Activated CD4-positive, alpha-beta T cell treated with anti-CD3 and anti-CD28 coated beads for 48 hours (primary cell): ENCODE measurements at places on chromosomes 11 and 22.

DNA sequence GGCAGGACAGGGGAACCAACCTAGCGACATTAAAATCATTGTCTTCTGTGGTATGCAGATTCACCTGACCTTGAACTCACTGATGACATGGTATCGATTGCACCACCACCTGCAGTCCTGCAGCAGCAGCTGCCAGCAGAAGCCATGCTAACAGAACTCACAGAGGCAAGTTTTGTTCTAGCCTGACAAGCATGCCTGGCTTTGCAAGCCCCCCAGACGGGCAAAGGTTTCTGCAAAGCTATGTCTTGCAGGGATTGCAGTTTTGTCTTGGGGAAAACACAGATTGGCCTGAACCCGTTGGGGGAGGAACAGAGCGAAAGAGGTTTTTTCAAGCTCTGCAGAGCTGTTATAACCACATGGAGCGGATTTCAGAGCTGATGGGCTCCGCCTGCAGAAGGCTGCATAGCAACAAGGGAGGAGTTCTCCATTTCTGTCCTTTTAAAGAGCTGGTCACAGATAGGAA, 221.0 kb downstream of the HIPK3 start:
- no peak for DNase-seq

DNA sequence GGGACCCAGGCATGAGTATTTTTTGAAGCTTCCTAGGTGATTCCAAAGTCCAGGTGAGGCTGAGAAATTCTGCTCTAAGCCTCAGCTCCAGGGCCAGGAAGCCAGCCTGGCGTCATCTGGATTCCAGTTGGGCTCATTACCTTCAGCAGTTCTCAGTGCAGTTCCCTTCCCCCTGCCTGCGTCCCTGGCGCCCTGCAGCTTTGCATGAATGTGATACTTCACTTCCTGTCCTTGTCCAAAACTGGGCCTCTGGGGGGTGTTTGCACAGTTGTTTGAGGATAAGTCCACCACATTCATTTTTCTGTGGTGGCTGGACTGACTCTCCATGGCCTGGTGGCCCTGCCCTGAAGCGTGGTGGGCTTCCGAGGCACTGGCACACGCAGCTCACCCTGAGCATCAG, 98.1 kb downstream of the TENM4 start:
- no peak for DNase-seq

GRCh38 chr11:62456630-62457029, 37.8 kb downstream of the SCGB1A1 start:
- DNase-seq: no peak

DNA sequence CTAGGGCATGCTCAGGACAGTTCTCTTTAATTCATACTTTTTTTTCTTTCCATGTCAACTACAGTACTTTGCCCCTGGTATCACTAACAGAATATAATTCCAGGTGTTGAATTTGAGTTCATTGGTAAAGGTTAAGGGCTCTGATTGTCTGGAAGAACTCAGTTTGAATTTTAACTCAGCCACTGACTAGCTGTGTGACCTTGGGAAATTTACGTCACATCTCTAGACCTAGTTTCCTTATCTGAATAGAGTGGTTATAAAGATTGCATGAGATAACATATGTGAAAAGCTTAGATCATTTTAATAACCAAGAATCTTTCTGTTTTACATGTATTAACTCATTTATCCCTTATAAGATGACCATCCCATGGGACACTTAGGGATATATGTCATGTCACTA, 15.8 kb upstream of the ZC3H12C start:
- DNase-seq: no peak

GRCh38 chr11:68821670-68822069, 20.0 kb downstream of the CPT1A start:
- no peak for DNase-seq

DNA sequence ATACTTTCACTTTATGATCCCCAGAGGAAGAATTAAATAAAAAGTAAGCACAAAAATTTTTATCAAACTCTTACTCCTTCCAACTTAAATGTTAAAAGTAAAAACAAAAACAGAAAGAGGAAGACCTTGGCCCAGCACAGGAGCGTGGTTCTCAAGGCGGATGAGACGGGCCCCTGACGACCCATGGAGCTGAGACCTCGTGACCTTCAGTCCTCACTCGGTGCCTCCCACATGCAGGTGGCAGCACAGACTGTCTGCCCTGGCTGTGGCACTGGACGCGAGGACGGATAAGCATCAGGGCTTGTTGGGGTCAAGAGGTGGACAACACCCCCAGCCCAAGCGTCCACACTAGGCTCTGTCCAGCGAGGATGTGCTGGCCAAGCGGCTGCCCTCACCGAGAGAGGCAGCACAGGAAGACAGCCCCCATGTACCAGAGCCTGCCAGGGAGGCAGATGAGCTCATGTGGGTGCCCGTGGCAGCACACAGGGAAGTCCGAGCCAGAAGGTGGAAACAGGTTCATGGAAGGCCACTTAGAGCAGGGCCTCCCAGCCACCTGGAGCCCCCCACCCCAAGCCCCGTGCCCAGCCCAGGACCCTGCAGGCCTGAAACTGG, 1389.8 kb downstream of the TBC1D22A start:
- DNase-seq: no peak

DNA sequence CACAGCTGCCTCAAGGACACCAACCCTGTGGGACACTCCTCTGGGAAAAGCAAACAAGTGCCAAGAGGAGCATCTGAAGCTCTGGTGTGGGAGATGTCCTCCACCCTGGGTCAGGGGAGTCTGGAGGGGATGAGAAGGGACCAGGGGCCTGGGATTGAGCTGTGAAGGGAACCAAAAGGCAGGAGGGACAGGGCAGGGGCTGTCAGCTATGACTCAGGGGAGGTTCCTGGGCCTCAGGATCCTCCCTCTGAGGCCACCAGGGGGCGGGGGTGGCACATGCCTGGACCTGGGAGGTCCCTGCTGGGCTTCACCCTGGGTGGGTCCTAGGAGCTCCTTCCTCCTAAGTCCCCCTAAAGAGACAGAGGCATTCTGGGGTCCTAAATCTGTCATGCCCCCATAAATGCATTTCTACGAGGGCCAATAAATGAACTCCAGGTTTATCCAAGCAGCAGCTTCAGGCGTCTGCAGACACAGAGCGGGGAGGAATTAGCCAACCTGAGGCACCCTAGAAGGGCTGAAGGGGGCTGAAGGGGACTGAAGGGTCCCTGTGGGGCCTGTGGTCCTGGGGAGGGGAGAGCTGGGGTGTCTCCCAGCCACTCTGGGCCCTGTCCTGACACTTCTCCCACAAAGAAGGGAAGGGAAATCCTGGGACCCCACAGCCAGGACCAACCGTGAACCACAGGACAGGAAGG, 31.9 kb upstream of the IGLL5 start:
- DNase-seq: peak; percentile 50

GRCh38 chr11:95547186-95547585, 242.4 kb downstream of the FAM76B start:
- no peak for DNase-seq

- no peak for DNase-seq
Measured at GRCh38 chr11:27281276-27281675, 81.7 kb downstream of the CCDC34 start.

- no peak for DNase-seq
Measured at GRCh38 chr22:48222742-48223487, 1460.5 kb downstream of the TBC1D22A start.

DNA sequence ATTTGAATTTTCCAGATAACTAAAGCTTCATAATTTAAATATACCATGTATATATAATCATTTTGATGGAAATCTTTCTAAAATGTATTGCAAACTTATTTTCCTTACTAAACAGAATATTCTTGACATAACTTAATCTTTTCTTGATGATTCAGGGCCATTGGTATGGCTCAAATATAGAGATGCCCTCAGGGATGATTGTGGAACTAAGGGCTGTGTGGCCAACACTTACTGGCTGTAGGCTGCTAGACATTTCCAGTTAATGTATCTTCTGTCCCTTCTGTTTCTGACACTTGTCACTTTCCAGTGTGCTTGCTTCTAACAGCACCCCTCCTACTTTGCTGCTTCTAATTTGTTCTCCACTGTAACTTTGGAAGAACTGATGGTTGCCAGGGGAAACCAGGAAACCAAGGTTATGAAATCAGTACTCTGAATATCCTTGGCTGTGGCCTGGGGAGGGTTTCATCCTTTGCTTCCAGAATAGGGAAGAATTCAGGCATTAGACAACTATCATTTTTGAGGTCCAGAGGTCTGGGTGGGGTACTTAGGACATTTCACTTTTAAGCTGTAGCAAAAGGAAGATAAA, 697.2 kb downstream of the ETS1 start:
- no peak for DNase-seq

DNA sequence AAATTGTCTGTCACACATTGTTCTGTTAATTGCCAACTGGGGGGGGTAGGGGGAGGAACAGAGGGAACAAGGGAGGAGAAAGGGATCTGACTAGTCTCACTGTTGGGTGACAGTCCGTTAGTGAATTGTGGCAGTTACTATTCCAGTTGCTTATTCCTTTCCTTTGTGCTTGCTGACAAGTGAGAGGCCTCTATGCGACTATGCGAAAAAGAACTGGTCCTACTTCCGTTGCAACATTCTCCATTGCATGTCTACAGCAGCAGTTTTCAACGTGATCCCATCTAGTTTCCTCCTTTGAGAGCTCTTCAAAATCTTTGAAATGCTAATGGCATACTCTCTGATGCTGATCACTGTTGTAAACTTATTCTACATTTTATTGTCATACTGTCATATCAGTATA, 672.2 kb downstream of the LRRC4C start:
- DNase-seq: no peak

- DNase-seq: no peak
Measured at GRCh38 chr11:86571273-86571948, 101.0 kb downstream of the ME3 start.

DNA sequence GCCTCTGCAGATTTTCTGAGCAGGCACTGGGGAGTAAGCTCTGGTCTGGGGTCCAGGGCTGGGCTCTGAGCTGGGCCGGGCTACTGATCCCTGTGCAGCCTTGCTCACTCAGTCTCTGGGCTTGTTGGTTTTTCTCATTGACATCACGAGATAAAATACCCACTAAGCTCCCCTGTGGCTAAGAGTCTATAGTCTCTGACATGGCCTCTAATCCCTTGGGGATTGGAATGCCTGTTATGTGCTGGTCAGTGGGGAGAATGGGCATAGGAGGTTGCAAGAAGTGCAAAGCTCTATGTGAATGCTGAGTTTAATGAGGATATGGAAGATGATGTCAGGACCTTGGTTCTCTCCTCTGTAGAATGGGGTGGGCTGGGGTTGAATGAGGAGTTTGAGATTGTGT, 23.3 kb downstream of the ELF5 start:
- no peak for DNase-seq

- no peak for DNase-seq
Measured at GRCh38 chr11:36292311-36292722, 3.1 kb upstream of the COMMD9 start.

- DNase-seq: no peak
Measured at GRCh38 chr22:35373781-35374180, 7.1 kb upstream of the HMOX1 start.

DNA sequence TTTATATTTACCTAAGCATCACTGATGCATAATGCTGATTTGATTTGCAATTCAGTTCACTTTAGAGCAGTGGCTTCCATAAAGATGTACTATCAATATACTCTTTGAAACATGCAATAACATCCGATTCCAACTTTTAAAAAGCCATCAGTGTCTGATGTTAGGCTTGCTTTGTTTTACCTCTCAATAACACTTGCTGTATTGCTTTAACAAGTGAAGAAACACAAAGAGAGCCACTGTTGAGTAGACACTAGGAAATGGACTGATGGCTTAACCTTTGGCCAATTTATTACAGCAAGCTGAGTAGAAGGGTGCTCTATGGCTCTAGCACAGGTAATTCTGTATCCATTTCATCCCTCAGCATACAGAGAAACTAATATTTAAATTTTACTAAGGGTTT, 122.1 kb downstream of the FCHSD2 start:
- DNase-seq: no peak

DNA sequence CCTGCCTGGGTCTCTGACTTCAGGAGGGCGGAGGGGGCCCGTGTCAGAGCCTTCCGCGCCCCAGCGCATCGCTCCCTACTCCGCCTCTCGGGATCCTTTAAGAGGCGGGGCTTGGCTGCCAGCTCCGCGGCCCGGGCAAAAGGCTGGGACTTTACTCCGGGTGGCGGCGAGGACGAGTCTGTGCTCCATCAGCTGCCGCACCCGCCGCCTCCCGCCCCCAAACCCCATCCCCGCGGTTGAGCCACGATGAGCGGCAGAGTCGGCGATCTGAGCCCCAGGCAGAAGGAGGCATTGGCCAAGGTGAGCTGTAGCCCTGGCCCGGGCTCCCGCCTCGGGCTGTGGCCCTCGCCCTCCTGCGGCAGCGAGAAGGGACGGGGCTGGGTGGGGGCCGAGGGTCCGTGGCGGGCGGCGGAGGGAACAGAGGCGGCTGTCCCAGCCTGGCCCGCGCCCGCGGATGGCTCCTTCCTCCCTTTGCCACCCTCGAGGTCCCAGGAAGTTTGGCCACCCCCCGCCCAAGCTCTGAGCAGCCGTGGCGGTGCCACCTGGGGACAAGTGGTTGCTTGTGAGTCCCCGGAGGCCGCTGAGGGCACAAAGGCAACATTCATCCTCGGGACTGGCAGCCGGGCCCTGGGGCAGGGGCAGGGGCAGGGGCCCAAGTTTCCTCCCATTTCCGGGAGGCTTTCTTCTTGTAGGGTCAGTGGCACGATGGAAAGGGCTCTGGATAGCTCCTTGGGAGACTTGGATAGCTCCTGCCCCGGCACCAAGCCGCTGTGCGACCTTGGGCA, at the start of gene SEC14L2:
Gene SEC14L2 (plus strand): TSS at position 148 of the 785 bp plus-strand sequence. CDS start 99 bp downstream, at position 247.
- peak; percentile 79 for DNase-seq
